ENCODE measurements at places on chromosomes 6 and 20.

GRCh38 chr20:45342855-45343531 lies 5.2 kb downstream of the SDC4 start:
- DNase-seq, result no peak

DNA sequence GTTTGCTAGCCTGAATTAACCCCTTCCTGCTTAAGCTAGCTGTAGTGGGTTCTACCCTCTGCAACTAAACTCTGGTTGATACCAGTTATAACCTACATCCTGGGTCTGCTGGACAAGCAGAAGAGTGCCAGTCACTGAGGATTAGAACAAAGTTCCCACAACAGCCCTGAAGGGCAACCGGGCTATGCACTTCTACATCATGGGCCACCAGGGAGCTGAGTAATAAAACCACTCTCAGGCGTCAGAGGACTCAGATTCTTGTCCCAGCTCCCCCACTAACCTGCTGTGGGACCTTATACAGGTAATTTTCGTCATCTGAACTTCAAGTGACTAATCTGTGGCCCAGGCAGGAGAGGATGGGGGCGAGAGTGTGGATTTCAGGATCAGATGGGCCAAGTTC lies 56.8 kb downstream of the EYA2 start:
- DNase-seq, result no peak

DNA sequence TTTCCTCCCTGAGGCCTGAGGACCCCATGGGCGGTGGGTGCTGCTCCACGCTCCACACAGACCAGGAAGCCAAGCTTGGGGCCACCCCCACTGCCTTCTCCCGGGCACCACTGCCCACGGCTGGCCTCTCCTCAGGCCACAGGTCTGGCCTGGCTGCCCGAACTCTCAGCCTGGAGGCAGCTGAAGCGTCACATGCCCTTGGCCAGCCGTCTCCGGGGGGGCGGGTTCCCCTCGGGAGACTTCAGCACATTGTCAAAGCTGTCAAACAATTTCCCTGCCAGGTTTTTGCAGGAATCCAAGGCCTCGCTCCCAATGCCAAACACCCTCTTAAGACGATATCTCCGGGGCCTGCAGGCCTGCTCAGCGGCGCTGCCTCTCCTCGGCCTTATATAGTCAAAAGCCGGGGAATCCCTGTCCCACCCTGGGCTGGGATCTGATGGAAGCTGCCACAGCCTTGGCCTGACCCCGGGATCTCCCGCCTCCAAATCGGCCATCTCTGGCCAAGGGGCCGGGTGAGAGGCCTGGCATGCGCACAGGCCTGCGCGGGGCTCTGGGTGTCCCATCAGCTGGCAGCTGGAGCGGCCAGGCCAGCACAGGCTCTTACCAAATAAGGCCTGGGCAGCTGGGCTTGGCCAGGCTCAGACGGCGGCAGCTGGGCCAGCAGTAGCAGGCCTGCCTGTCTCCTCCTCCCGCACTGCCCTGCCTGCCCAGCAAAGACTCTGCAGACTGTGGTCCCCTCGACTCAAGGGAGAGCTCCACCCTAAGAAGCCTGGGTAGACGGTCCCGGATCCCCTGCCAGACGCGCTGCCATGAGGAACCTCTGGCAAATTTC lies 49.7 kb downstream of the RBM38 start:
- DNase-seq, result no peak

GRCh38 chr6:13273931-13274706 lies 54.2 kb downstream of the TBC1D7 start:
- peak; percentile 20 for DNase-seq

GRCh38 chr6:34201455-34202107 lies 35.1 kb upstream of the HMGA1 start:
- no peak for DNase-seq

DNA sequence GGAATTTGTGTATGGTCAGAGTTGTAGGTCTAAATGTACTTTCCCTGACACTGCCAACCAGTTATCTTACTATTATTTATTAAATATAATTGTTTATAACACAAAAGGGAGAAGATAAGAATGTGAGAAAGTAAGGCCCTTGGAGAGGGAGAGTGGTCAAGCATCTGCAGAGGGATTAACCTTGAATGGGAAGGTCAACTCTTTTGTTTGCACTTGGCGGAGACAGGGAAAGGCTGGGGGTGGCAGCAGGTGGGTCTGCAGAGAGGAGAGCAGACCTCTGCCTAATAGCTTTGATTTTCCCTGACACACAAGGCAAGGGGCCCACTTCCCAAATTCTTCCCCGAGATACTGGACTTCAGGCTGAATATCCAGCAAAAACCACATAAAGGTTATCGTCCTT lies 4.2 kb downstream of the LRP11 start:
- no peak for DNase-seq

GRCh38 chr20:3716195-3716834 lies 3.9 kb upstream of the SIGLEC1 start:
- no peak for DNase-seq

DNA sequence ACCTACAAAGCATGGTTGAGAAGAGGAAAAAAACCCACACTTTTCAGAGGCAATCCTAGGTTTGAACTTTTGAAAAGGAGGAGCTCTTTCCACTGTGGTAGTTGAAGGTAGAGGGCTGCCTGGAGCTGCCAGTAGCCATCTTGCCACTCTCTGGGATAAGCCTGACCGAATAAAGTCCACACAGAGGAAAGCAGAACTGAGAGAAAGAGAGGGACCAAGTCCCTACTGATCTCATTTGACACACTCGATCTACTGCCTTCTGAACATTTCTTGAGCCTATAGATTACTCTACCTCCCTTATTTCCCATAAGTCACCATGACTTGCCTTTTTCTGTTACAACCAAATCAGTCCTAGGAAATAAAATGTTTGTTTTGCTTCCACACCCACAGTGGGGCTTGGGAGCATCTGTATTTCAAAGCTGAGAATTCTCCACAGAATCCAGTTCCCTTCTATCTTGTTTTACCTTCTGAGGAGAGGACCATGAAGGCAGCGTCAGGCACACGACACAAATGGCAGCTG lies 147.0 kb upstream of the PTPRK start:
- no peak for DNase-seq
